Neural progenitor cell (in vitro differentiated cells): ENCODE measurements at places on chromosomes 7 and 10. TPM values are rescaled to one million over a fixed set of nuclear protein-coding genes. Genes with fewer than 3 reads are reported as not detected.

The AKAP9 gene
- total RNA-seq, result 68.6 and 93.4 TPM in 2 replicates

The CYP26A1 gene
- total RNA-seq, result 6.7 and 8.4 TPM in 2 replicates

The PCGF6 gene
- total RNA-seq, result 22.5 and 28.8 TPM in 2 replicates

The CFAP58 gene
- 0.53 and 1.7 TPM in 2 replicates for total RNA-seq

The PPRC1 gene
- total RNA-seq, result 11.7 and 15.4 TPM in 2 replicates

The NAT16 gene
- total RNA-seq, result 0.28 TPM in 1 of 2 replicates, not detected in the other

The DEPP1 gene
- 0.71 TPM in 1 of 2 replicates, not detected in the other for total RNA-seq

The ABI1 gene
- 35.1 and 43.1 TPM in 2 replicates for total RNA-seq

The TMEM270 gene
- not detected in 2 replicates for total RNA-seq

The ZMIZ1 gene
- 5.8 and 12.3 TPM in 2 replicates for total RNA-seq

The ZNF365 gene
- 0.26 and 0.28 TPM in 2 replicates for total RNA-seq

DNA sequence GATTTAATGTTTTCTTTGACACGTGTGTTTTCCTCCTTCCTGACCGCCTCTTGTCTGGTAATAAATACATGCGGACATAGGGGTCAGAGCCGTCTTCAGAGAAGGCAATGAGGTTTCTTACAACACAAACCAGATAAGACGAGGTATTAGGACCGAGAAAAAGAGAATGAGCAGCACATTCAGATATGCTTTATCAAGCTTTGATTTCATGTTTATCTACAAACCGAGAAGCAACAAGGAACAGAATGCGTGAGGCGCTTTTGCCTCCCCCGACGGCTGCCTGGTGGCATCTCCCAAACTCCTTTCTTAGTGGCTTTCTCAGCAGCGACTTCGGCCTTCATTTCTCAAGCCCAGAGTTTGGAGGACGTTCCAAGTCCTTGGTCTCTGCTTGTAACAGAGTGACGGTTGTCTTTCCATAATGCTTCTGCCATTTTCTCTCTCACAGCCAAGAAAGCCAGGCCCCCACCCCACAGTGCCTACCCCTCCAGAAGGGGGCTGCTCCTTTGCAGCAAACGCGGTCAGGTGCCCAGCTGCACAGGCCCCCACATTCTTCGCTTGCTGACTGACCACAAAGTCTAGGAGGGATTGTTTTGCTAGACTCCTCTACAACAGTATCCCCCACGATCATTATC lies 32.6 kb upstream of the NCAPG2 start:
- DNase-seq, result no peak

DNA sequence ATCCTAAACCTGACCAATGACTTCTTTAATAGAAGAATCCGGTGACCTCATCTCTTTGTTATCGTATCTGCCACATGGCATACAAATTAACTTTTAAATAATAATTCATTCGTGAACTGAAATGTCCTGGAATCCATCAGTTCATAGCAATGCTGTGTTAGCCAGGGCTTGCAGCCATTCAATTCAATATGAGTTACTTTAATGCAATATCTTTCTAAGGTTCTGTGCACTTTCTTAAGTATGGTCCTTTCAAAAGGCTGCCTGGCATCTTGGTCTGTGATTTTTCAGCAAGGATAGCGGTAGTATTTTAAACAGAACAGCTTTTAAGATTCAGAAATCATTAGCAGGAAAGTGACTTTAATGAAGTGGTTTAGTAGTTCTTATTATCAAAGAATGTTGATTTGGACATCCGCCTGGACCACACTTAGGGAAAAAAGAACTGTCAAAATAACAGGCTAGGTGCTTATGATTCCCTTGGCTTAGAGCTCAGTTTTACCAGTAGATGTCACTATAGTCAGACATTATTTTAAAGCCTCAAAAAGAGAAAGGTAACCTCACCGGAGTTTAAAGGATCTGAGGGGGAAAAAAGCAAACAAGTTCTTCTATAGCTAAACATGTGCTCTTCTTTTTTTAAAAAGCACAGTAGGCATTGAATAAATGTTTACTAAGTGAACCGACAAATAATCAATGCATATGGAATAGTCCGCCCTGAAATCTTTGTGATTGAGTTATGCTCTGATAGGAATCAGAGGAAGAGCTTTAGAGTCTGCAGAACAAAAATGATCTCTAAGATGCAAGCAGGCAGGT lies 22.7 kb downstream of the SLC35G1 start:
- DNase-seq, result peak; percentile 18

GRCh38 chr10:113843972-113844485 lies 9.9 kb downstream of the DCLRE1A start:
- DNase-seq, result no peak

DNA sequence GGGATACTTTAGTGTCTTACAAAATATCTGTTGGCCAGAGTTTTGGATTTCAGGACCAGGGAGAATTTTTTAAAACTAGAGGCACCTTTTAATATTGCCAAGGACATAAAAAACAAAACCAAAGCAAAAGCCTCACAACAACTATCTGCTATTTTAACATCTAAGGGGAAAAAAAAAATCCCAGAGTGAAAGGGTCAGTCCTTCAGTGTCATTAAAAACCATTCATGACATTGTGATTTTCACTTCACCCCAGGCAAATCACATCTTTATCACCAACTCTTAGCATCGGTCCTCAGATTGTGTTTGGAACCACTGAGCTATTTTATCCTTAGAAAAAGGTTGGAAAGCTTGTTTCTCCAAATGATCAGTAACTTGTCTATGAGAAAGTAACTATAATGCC lies 10.7 kb downstream of the CEP41 start:
- no peak for DNase-seq

DNA sequence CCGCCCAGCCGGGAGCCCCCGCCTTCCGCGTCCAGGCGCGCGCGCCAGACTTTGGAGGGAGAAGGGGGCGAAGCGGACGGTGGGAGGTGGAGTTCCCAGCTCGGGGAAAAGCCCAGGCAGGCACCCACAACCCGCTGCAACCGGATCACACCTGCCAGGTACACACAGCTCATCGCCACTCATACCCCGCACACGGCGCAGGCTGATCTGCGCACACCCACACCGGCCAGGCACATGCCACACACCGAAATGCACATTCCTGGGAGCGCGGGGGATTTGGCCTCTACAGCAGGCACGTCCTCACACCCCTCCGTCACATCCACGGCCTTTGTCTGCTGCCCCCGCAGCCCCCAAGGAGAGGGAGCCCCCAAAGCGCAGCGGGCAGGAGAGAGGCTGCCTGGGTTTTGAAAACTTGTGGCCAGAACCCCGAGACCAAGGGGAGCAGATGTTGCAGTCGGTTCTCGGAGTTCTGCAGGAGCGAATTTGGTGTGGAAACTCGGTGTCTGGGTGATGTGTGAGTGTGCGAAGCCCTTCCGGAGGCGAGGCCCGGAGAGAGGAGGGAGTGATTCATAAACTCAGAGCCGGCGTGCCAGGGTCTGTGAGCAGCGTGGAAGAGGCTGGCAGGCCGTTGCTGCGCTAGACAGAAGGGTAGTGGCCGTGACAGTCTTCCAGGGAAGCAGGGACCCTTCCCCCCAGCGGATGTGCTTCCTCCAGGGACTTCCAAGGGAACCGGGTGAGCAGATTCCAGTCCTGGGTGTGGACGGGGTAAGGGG lies 734 bp downstream of the CHST3 start:
- DNase-seq, result peak; percentile 57

DNA sequence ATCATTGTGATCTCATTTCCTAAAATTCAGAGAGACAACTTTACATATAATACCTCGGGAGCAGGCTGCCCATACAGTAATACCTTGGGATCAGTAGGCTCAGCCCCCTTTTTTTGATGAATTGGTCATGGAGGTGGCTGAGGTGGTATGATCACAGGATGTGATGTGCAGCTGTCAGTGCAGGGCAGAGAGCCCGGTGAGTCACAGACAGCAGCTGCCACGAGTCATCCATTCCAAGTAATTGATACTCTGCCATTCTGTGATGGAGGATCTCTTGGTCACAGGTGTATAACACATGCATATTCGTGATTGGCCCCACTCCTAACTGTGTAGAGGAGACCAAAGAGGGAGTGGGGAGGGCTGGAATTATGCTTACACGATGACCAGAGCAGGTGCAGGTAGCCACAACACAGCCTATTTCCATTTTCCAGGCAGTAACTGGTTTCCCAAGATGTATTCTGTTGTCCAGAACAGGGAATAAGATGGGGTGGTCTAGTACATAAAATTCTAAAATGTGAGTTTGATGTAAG lies 14.1 kb downstream of the NRCAM start:
- DNase-seq, result no peak

GRCh38 chr7:76265299-76265698 lies 37.2 kb upstream of the HSPB1 start:
- DNase-seq, result no peak

DNA sequence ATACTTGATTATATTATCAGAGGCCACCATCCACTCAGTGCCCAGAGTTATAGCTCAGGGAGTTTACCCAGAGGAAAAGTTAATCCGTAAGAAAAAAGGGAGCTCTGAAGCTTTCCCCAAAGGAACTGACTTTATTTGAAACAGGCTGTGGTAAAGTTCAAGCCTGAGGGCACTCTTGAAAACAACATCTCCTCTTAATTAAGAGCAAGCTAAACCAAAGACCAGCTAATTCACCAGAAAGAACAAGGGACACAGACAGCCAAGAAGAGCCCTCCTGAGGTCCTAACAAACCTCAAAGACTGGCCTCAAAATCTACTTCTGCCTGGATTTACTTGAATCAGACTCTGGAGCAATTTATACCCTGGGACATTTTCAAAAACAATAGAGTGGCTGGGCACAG lies 159.6 kb upstream of the CHST15 start:
- DNase-seq, result no peak

GRCh38 chr10:33704214-33704830 lies 369.9 kb upstream of the NRP1 start:
- peak; percentile 8 for DNase-seq

DNA sequence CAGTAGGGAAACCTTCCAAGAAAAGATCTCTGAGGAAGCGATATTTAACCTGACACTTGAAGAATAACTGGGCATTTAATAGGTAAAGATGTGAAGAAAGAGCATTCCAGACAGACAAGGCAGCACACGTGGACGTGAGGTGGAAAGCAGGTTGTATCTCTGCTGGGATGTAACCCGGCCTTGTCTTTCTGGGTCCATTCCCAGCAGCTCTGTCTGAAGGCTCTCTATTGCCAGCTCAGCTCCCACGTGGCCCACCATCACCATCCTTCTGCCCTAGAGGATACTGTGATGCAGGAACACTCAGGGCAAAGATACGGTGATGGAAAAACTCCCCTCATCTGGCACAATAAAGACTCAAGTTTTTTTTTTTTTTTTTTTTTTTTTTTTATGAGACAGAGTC lies 137.7 kb downstream of the RSU1 start:
- DNase-seq, result no peak

DNA sequence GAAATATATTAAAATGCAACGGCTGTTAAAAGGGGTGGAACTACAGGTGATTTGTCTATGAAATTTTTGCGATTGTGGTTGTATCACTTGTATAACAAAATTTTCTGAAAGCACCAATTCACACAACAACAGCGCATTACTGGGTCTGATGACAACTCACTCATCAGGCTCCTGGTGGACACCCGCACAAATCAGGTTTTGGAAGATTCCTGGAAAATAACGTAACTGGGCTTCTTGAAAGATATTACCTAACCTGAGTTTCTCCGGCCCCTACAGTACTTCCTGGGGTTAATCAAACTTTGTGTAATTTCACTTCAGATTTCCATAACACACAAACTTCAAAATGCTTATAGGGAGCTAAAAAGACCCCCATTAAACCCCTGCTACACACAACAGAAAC lies 7.6 kb downstream of the SNX8 start:
- no peak for DNase-seq

DNA sequence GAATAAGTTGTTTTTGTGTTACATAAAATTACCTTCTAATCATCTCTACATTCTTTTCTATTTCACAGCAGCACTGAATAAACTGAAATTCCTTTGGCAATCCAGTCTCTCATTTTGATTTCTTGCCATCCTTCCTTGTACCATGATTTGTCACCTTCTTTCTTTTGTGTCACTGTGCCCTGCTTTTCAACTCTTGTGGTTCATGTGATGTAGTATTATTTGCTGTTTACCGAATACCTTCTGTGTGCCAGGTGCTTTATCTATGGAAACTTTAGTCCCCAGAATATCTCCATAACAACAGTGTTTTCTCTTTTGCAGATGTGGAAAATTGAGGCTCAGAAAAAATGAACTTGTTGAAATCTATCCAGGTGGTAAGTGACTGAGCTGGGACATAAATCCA lies 220.3 kb downstream of the STK31 start:
- DNase-seq, result no peak

DNA sequence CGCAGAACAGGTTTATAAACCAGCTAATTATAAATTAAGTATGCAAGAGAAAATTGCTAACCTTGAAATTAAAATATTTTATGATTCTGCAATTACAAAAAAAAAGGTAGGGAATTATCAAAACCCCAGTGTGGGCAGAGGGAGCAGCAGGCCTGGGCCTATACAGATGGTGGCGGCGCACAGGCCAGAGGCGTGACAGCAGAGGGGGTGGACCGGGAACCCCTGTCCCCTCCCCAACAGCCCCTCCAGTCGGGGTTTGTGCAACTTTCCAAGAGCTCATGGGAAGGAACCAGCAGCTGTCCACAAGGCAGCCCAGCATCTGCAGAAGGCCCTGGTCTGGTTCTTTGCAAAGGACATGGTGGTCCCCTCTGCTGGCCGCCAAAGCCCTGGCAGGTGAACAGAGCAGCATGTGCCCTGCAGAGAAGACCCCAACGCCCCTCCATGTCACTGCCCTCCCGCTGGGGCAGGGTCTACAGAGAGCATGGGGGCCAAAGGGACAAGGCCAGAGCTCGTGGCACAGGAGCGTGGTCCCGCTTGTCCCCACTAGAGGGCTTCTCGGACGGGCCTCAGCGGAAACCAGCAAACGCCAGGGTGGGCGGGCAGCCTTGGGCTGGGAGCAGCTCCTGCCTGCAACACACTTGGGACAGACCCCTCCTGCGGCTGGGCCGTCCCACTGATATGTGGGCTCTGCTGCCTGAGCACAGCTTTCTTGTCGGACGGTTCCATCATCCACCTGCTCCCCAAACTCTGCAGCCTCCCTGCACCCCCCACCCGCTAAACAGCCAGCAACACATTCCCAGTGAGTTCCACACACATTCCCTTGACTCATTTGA lies 75.1 kb downstream of the EBF3 start:
- peak; percentile 80 for DNase-seq

- peak; percentile 43 for DNase-seq
Measured at GRCh38 chr7:5177060-5177459, 13.0 kb upstream of the WIPI2 start.

GRCh38 chr10:70558871-70559810 lies 43.4 kb downstream of the PRF1 start:
- DNase-seq, result peak; percentile 67

GRCh38 chr7:55260171-55260570 lies 105.0 kb upstream of the LANCL2 start:
- no peak for DNase-seq

DNA sequence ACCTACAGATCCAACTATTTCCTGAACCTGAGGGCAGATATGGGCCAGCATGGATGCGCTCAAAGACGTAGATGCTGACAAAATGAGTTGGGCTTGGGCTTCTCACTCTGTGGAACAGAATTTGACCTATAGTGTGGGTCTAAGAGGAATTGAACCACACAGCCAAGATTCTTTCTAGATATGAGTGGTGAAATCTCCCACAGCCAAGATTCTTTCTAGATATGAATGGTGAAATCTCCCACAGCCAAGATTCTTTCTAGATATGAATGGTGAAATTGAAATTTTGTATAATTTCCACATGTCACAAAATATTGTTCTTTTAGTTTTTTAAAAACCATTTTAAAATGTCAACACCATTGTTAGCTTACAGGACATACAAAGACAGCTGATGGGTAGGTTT lies 215.4 kb upstream of the LRGUK start:
- DNase-seq, result no peak

GRCh38 chr7:44196450-44196872 lies 4.3 kb upstream of the YKT6 start:
- peak; percentile 64 for DNase-seq

- DNase-seq, result no peak
Measured at GRCh38 chr7:149321978-149322541, 60.1 kb downstream of the ZNF783 start.
